Neural crest cell (in vitro differentiated cells): ENCODE measurements at places on chromosomes 1 and 21. TPM values are rescaled to one million over a fixed set of nuclear protein-coding genes. Genes with fewer than 3 reads are reported as not detected.

GRCh38 chr1:222278501-222278900, 269.4 kb downstream of the HHIPL2 start:
- no peak for DNase-seq

GRCh38 chr1:221695301-221695700, 46.6 kb downstream of the DUSP10 start:
- no peak for DNase-seq

GRCh38 chr1:86648255-86648654, 56.1 kb upstream of the SH3GLB1 start:
- no peak for DNase-seq

DNA sequence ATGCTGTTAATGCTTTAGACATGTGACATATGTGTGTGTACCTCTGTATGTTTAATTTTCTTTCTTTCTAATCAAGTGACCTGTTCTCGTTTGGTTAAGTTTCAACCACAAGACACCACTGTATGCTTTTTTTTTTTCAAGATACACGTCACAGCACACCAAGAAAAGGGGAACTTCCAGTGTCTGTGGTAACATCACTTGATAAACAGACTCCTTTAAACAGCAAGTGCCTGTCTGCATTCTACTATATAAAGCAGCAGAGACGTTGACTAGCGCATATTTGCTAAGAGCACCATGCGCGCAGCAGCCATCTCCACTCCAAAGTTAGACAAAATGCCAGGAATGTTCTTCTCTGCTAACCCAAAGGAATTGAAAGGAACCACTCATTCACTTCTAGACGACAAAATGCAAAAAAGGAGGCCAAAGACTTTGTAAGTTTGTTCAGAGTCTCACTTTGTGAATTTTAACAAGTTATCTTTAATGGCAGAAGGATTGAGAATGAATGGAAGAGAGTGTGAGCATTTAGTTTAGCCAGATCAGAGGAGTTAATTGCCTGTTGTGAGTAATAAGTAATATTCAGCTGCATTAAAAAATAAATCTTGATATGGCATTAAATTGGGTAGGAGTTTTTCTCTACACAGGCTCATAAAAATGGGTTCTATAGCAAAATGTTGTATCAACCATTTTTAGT, at the start of gene RGS1:
RGS1 (plus strand) TSS at position 275 of the 691 bp plus-strand sequence; CDS start at position 295, 20 bp downstream.
- DNase-seq: no peak

DNA sequence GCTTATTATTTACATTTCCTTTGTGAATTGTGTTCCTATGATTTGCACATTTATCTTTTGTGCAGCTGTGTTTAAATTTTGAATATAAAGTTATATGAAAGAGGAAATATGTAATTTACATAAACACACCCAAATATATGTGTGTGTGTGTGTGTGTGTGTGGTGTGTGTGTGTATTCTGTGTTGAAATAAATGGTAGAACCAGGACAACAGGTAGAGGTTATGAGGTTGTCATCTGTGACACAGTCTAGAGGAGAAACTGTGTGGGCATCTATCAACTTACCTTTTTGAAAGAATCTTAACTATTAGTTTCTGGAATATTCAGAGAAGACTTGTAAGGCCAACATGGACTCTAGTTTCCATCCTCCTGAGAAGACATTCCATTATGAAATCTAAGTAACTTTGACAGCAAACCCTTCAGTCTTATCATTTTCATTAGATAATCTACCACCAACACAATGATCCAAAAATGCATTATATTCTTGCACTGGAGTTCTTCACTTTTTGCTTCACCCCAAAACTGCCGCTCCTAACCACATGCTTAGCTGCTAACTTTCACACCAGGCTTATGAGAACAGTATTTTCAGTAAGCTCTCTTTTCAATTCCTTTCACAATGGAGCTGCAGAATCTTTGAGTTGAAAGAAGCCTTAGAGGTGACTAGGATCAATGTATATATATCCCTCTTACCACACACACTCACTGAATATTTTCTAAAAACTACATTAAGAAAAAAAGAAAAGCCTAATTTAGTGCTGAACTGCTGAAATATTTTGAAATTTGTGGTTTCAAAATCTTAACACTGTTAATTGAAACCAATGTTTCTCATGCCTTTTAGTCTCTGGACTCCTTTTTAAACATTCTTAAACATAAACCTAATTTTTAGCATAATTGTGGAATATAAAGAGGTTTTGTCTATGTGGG, 21.8 kb downstream of the PTPRC start:
- no peak for DNase-seq

TSTD1 gene
- 6.7 and 7.2 TPM in 2 replicates for total RNA-seq

- DNase-seq: no peak
Measured at GRCh38 chr1:119136401-119136800, 4.1 kb downstream of the WARS2 start.

DNA sequence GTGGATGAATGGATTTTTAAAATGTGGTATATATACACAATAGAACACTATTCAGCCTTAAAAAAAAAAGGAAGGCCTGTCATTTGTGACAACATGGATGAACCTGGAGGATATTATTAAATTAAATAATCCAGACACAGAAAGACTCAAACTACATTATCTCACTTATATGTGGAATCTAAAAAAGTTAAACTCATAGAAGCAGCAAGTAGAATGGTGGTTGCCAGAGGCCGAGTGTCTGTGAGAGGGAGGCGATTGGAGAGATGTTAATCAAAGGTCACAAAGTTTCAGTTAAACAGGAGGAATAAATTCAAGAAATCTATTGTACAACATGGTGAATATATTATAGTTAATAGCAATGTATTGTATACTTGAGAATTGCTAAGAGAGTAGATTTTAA, 39.7 kb downstream of the ZC3H11B start:
- DNase-seq: no peak

DNA sequence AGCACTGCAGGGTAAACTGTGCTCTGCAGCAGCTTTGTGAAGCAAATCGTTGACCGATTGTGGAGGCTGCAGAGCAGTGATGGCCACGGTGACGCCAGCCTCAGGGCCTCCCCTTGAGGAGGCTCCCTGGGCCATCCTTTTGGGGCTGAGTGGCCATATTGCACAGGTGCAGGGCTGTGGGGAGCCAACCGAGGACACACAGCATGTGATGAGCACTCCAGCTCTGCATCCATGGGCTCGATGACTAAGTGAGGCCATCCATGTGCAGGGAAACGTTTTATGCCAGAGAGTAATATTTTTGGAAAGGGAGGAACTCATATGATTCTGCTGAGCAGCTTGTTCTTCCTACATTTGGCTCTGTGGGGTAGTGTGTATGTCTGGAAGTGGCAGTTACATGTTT, 24.6 kb downstream of the KCNK1 start:
- no peak for DNase-seq

C1orf53 gene
- 1.9 and 3.1 TPM in 2 replicates for total RNA-seq

LMX1A gene
- total RNA-seq: not detected in 2 replicates

- DNase-seq: no peak
Measured at GRCh38 chr1:240985081-240985480, 371.9 kb downstream of the RGS7 start.

GRCh38 chr21:35329940-35330660, 281.0 kb upstream of the RUNX1 start:
- DNase-seq: no peak

HHAT gene
- total RNA-seq: 5.5 and 6.9 TPM in 2 replicates

- DNase-seq: no peak
Measured at GRCh38 chr21:26982767-26983166, 15.9 kb upstream of the ADAMTS5 start.

ACAP3 gene
- 111 and 124 TPM in 2 replicates for total RNA-seq

DNA sequence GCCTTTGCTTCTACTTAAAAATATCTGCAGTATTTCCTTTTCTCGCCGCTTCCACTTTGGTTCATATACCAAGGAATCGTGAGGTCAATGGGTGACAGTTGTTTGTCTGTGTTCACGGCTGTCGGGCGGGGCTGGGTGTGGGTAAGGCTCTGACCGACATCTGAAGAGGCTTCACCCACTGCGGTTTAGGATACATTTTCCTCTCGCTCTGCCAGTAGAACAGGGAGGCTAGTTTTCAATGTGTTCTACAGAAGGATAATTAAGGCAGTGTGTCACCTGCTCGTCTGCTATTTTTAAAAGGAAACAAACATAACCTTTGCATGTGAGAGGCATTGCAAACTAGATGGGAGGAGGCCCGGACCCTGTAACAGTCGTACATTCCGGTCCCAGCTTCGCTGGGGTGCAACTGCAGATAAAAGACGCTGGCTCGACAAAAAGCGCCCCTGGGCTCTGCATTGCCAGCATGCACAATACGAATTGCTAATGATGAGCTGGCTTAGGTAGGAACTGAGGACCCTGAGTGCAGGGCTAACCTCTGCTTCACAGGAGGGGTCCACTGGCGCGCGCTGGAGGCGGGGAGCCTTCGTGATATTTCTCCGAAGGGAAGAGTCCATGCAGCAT, 8.5 kb upstream of the ERG start:
- DNase-seq: no peak

DNA sequence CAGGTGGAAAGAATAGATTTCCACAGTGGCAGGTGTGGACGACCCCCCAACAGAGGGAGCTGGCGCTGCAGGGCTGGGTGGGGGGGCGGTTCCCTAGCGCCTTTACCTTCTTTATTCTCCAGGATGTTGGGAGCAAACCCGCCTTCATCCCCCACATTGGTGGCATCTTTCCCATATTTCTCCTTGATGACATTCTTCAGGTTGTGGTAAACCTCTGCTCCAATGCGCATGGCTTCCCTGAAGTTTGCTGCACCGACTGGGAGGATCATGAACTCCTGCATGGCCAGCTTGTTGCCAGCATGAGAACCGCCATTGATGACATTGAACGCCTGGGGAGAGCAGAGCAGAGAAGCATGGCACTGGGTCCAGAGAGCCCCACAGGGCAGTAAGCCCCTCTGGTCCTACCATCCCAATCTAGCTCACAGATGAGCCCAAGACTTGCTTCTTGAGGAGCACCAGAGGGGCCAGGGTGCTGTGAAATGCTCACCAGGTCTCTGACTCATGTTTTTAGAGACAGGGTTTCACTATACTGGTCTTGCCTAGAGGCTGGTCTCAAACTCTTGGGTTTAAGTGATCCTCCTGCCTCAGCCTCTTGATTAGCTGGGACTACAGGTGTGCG, 12.2 kb downstream of the ENO1 start:
- no peak for DNase-seq

C1orf21 gene
- total RNA-seq: 29.8 and 32.5 TPM in 2 replicates

- DNase-seq: no peak
Measured at GRCh38 chr21:40208948-40209345, 341.7 kb downstream of the PCP4 start.

GRCh38 chr1:67909776-67910175, 76.5 kb upstream of the GNG12 start:
- no peak for DNase-seq

GRCh38 chr1:174359454-174359805, 88.3 kb upstream of the GPR52 start:
- no peak for DNase-seq

DNA sequence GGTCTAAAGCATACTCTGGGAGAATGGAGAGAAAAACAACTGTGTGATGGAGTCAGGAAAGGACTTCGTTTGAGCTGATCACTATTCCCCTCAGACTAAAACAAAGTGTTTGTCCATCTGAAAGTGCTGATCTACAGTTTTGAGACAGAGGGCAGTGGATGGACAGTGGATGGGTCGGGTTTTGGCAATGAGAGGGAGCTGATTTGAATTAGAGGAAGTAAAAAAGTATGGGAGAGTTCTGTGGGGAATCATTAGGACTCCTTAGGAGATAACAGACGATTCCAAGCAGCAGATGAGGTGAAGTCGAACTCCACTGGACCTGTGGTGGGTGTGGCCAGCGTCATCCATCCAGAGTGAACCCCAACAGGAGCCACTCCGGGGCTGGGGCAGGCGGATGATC, 62.3 kb downstream of the PTGS2 start:
- DNase-seq: no peak

GRCh38 chr1:47002211-47002610, 21.3 kb upstream of the CYP4X1 start:
- no peak for DNase-seq

DNA sequence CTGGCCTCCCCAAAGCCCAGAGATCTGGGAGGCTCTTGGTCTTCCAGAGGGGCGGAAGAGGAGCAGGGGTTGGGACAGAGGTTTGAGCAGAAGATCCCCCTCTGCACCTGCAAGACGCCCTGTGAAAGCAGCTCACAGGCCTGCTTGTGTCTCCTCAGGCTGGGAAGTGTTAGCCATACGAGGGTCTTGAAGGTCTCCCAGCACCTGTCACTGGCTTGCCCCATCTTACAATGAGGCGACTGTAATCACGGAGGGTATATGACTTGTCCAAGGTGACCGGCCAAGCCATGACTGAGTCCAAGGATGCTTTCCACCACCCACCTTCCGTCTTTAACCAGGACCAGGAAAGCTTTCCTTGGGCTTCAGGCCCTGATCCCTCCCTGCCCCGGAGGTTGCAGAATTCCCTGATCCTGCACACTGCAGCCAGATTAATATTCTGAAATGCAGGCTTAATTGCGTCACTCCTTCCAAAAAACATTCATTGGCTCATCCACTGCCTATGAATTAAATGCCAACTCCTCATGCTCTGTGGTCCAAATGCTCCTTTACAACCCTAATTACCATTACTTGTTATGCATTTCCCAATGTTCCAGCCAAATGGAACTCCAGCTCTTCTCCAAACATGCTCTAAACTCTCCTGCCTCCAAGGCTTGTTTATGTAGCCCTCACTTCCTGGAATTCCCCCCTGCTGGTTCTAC, 64.0 kb downstream of the DDX20 start:
- no peak for DNase-seq

C1orf185 gene
- total RNA-seq: not detected in 2 replicates

DNA sequence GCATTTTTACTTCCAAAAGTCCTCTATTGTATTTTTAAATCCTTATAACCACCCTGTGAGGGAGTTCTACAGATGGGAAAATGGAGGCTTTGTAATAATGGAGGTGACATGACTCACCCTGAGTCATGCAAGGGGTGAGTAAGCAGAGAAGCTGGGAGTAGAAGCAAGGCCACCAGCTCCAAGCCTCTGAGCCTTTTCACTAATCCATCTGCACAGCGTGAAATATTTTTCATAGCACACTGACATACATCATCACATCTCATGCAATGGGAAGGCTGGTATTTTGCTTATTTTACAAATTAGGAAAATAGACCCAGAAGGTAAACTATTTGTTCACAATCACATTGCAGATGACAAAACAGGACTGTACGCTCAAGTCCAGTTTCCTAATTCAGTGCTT, 96.9 kb downstream of the KCNH1 start:
- no peak for DNase-seq

- DNase-seq: peak; percentile 31
Measured at GRCh38 chr1:1889847-1890505, 911 bp downstream of the GNB1 start.

- DNase-seq: no peak
Measured at GRCh38 chr1:176241385-176242015, 34.4 kb upstream of the COP1 start.

DNA sequence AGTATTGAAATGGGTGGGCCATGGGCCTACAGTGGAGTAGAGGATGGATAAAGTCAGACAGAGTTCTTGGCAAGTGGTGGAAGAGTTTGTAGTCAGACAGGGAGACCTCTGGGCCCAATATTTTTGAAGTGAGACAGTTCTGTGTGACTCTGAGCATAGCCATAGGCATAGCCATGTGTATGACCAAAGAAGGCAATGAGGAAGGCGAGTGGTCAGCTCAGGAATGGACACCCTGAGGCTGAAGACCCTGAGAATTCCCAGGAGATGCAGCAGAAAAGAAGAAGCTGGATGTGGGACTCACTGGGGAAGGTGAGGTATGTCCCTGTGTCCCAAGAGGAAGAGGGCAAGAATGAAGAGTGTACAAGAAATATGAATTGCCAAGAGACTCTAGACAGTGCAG, 210.6 kb upstream of the IRF2BP2 start:
- DNase-seq: no peak

GRCh38 chr1:7554385-7555235, 216.5 kb upstream of the VAMP3 start:
- DNase-seq: no peak
